Activated CD4-positive, alpha-beta T cell treated with anti-CD3 and anti-CD28 coated beads for 24 hours (primary cell): ENCODE measurements at places on chromosomes 2 and 18.

- no peak for DNase-seq
These were observed 44.4 kb downstream of the BCL2L11 start for GRCh38 chr2:111165084-111165483.

GRCh38 chr2:224638301-224638823 is 53.2 kb upstream of the CUL3 start:
- DNase-seq: peak; percentile 19

DNA sequence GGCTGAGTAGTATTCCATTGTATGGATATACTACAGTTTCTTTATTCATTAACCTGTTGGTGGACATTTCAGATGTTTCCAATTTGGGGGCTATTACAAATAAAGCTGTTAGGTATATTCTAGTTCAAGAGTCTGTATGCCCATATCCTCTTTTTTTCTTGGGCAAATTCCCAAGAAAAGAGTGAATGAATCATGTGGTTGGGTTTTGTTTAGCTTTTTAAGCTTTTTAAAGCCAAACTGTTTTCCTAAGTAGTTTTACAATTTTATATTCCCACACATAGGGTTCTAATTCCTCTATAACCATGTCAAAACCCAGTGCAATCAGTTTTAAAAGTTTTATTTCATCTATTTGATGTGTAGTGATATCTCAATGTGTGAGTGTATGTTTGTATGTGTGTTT is 44.9 kb upstream of the BAZ2B start:
- DNase-seq: no peak

DNA sequence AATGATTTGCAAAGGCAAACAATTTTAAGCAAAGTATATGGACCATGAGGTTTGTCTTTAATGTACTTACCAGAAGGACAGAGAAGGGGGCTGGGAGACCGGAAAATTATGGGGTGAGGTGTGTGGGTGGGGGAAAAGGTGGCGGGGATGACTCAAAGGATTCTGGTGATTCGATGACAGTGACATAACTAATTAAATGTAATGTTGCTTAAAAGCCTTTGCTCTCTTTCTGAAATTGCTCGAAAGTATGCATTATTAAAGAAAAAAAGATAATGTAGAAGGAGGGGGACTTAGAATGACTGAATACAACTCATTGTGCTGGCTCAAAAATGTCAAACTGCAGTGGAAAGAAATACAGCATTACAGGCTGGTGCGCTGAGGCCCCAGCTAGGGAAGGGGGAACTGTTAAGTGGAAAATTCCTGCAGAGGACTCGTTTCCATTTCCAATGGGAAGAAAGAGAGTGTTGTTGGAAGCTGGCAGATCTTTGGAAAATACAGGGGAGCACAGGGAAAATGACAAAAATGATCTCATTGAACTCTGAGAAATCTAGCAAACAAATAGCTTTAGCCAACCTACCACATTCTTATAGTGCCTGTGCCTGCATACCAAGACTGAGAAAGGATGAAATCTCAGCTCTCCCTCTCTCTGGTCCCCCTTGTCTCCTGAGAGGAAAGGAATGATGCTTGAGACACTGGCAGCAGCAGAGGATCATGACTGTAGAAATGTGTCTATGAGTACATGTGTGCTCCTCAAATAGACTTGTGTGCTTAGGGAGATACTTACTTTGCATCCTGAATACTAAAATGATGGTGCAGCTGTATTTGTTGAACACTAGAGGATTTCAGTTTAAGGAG is 632.4 kb downstream of the NYAP2 start:
- DNase-seq: peak; percentile 20

DNA sequence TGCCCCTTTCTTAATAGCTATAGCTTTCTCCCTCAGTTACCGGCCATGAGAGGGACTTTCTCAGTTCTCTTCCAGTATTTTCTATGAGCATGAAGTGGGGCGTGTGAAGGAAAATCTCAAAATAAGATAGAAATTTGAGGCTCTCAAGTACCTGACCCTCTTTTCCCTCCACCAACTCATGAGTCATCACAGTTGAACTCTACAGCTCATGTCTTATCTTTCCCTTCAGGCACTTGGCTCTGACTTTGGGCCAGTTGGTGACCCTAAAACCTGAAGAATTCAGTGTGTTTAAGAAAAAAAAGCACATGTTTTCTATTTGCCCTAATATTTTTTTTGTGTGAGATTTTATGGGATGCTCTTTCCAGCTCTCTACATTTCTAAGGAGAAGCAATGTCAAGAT is 896.7 kb upstream of the ZEB2 start:
- DNase-seq: no peak

- DNase-seq: no peak
These were observed 363 bp downstream of the GREB1 start for GRCh38 chr2:11534071-11534745.

GRCh38 chr2:67083951-67084350 is 313.2 kb upstream of the ETAA1 start:
- no peak for DNase-seq

GRCh38 chr18:58590254-58590653 is 38.6 kb downstream of the ALPK2 start:
- no peak for DNase-seq

GRCh38 chr2:120887741-120888231 is 152.1 kb downstream of the GLI2 start:
- no peak for DNase-seq

GRCh38 chr18:35580701-35581539 is 620 bp upstream of the GALNT1 start:
- DNase-seq: peak; percentile 23

DNA sequence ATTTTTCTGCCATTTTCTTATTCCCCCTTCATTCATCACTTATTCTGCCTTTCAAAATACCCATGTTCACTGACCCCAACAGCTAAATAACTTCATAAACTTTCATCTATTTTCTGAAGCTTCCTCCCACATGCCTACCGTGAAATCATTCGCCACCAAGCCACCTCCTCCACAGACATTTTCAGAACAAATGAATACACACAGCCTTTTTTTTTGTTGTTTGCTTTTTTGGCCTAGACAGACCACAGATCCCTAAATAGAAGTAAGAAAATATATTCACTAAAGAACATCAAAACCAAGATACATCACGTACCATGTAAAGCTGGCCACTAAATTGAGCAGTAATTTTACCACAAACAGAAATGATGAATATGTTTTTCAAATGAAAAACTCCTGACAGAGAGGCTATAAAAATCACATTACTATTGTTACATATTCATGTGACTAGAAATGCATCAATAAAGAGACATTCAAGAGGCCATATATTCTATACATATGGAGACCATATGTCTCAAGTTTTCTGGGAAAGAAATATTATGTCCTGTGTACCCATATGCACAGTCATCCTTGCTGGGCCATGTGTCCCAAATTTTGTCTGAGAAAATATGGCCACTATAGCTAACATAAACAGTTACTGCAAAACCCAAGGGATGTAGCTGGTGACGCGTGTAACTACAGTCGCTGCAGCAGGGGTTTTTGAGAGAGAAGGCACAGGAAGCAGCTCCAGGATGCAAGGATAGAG is 200.3 kb downstream of the FBXO15 start:
- DNase-seq: no peak

- DNase-seq: no peak
These were observed 42.4 kb upstream of the PPM1B start for GRCh38 chr2:44126106-44126797.

GRCh38 chr2:26527726-26528585 is 50.0 kb upstream of the OTOF start:
- no peak for DNase-seq
